ENCODE measurements at places on chromosomes 16 and 17.

GRCh38 chr16:54928411-54929089 lies 2.1 kb upstream of the IRX5 start:
- DNase-seq: no peak

DNA sequence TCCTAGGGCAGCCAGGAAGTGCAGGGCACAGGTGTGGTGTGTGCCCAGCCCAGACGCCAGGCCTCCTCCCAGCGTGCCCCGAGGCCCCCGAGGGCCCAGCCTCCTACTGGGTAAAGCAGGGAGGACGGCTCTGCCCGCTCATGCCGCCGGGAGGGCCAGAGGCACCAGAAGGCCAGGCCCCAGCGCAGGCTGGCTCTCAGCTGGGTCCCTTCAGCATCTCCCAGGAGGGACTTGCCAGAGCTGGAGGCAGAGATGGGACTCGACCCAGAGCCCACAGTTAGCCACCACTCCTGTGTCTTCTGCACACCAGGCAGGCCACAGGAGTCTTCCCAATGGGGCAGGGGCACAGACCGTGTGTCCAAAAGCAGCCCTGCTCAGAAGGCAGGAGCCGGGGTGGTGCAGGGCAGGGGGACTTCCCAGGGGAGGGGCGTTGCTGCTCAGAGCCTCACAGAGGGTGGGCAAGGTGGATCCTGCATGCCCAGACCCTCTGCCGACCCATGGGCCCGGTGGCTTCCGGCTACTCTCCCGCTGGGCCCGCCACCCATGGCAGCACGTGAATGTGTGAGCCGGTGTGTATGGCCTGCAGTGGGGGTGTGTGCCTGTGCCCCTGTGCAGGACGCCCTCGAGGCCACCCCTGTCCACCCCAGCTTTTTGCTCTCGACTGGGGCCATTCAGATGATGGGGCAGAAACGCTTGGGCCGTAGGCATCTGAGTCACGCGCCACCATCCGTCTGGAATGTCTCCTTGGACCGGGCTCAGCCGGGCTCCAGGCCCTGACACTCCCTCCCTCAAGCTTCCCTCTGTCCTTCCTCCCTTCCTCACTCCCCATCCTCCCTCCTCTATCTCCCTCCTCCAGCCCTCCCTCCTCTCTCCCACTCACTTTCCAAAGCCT lies 5.7 kb upstream of the ZNF469 start:
- DNase-seq: no peak

GRCh38 chr17:28712032-28712704 lies 480 bp upstream of the PROCA1 start:
- peak; percentile 59 for DNase-seq

DNA sequence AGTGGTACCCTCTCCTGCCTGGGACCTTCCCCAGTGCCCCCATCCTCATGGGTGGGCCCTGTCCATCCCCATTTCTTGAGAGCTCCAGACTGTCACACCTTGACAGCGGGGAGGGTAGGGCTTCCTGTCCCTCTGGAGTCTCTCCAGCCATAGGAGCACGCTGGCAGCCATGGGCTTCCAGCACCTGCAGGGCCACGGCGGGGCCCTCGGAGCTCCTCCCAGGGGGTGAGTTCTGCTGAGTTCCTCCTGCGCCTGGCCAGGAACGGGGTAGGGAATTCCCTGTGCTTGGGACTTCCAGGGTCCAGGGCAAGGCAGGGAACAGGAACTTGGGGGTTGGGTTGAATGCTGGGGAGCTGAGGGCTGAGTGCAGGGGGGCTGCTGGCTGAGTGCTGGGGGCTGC lies 23.0 kb upstream of the AATK start:
- no peak for DNase-seq

- no peak for DNase-seq
These were observed 501.6 kb upstream of the PSMD7 start for GRCh38 chr16:73794994-73795393.

DNA sequence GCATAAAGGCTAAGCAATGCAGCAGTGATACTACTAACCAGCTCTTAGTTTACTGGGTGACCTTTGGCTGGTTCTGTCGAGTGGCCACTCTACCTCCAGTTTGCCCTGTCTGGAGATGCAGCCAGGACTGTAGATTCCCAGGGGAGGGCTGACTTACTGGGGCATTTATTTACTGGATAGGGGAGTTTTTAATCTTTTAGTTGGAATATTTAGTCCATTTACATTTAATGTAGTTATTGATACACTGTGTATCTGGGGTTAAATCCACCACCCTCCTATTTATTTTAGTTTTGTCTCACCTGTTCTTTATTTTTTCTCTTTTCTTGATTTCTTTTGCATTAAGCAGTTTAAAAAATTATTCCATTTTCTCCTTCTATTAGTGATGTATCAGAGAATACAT lies 112.9 kb downstream of the RPTOR start:
- no peak for DNase-seq

- DNase-seq: no peak
These were observed 8.0 kb upstream of the MYH13 start for GRCh38 chr17:10380631-10381408.

- no peak for DNase-seq
These were observed 54.0 kb downstream of the ANKRD11 start for GRCh38 chr16:89436366-89436765.

GRCh38 chr16:70697594-70698170 lies 11.8 kb upstream of the MTSS2 start:
- DNase-seq: no peak

- DNase-seq: no peak
These were observed 125.3 kb downstream of the SHISA6 start for GRCh38 chr17:11366272-11366850.

DNA sequence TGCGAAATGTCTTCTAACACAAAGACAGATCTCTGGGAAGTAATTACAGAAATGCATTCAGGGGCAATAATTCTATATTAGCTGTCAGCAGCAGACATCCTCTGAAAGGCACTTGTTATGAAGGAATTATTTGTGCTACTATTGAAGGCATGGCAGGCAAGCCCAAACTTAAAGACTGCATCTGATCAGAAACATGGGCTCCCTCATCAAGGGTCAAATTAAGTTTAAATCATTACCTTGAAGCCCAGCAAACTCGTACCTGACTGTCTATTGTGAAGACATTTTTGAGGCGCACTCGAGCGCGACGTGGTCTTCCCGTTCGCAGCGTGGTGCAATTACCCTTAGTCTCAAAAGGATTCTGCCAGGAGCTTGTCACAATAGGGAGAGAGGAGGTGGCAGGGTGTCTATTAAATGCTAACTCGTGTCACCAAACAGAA lies 110.6 kb downstream of the ZNF423 start:
- no peak for DNase-seq

DNA sequence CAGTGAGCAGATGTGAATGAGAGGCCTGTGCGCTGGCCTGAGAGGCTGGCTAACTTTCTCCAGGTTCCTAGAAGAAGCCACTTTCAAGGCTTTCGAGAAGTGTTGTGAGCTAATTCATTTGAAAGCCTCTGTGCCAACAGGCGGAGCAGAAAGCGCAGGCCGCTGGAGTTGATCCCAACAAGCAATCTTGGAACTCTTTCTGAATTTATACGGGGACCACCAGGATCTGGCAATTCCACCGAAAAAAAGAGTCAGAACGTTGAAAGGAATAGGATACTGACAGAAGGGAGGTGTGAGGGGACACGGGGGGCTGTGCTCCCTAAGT lies 71.3 kb upstream of the METRNL start:
- DNase-seq: no peak

- DNase-seq: no peak
These were observed 755 bp downstream of the RPL3L start for GRCh38 chr16:1953734-1954133.

GRCh38 chr16:77043076-77043475 lies 147.9 kb upstream of the MON1B start:
- DNase-seq: no peak

GRCh38 chr17:52885882-52886281 lies 727.4 kb upstream of the CA10 start:
- DNase-seq: no peak

GRCh38 chr16:69918241-69918640 lies 32.9 kb upstream of the CLEC18A start:
- no peak for DNase-seq

DNA sequence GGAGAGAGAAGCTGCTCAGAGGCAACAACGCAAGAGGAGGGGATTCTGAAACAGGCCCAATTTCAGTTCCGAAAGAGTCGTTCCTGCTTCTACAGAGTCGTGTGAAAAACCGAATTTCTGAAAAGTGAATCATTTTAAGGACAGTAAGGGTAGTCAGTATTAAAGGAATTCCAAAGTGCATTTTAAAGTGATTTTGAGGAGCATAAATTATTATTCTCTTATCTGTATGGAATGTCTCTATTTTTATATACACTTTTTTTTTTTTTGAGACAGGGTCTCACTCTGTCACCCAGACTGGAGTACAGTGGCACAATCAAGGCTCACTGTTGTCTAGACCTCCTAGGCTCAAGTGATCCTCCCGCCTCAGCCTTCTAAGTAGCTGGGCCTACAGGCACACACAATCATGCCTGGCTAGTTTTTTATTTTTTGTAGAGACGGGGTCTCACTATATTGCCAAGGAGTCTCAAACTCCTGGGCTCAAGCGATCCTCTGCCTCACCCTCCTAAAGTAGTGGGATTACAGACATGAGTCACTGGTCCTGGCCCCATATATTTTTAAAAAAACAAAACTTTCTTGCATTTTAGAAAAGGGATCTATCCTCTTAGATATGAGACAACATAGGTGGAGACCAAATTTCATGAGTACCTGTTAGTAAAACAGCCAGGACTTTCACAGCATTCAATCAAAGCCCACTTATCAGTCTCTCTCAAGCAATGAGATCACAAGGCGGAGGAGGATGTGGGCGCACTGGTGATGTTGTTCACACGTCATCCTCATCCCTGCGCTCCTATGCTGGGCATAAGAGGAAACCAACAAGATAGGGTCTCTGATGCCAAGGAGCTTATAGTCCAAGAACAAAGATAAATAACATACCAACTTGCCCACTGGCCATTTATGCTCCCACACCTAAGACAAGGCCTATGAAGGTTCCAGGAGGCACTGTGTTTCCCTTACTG lies 53.2 kb downstream of the SMG6 start:
- DNase-seq: no peak

GRCh38 chr16:85172455-85173145 lies 60.3 kb upstream of the CIBAR2 start:
- no peak for DNase-seq

GRCh38 chr17:76775021-76775600 lies 37.2 kb downstream of the MFSD11 start:
- no peak for DNase-seq

DNA sequence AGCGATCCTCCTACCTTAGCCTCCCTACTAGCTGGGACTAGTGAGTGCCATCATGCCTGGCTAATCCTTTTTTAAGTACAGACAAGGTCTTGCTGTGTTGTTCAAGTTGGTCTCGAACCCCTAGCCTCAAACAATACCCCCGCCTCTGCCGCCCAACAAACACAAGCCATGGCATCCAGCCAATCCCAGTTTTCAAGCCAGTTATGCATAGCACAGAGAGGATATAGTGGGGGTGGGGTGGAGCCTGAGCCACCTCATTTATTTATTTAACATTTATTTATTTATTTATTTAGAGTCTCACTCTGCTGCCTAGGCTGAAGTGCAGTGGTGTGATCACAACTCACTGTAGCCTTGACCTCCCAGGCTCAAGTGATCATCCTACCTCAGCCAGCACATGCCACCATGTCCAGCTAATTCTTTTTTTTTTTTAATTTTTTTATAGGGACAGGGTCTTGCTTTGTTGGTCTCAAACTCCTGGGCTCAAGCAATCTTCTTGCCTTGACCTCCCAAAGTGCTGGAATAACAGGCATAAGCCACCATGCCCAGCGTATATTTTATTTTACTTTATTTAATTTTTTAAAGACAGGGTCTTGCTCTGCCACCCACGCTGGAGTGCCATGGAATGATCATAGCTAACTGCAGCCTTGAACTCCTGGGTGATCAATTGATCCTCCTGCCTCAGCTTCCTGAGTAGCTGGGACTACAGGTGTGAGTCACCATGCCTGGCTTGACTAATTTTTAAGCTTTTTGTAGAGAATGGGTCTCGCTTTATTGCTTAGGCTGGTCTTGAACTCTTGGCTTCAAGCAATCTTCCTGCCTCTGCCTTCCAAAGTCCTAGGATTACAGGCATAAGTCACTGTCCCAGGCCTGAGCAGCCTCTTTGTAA lies 26.2 kb upstream of the KLHL11 start:
- DNase-seq: no peak

GRCh38 chr17:67569015-67569451 lies 148.7 kb upstream of the NOL11 start:
- DNase-seq: no peak

GRCh38 chr17:7479213-7480088 lies at the start of gene ZBTB4:
TSS of gene ZBTB4 (minus strand) at chr17:7479631. CDS start at chr17:7466801, 12,830 bp downstream.
- peak; percentile 52 for DNase-seq

DNA sequence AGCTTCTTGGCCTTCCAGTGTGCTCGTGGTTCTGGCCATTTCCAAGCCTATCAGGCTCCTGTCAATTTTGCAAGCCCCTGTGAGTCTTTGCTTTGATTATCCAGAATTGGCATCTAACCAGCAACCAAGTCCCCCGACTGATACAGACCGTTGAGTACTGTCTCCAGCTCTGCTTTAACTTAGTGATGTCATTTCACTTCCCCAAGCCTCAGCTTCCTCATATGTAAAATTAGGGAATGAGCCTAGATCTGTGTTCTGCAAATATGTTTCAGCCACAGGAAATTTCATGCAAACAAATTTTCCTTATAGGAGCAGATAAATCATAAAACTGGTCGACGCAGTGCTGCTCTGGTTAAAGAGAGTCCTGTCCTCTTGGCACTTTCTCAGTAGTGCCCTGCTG lies 60.1 kb upstream of the WSB1 start:
- no peak for DNase-seq

GRCh38 chr16:85134076-85134788 lies 22.0 kb upstream of the CIBAR2 start:
- DNase-seq: no peak

DNA sequence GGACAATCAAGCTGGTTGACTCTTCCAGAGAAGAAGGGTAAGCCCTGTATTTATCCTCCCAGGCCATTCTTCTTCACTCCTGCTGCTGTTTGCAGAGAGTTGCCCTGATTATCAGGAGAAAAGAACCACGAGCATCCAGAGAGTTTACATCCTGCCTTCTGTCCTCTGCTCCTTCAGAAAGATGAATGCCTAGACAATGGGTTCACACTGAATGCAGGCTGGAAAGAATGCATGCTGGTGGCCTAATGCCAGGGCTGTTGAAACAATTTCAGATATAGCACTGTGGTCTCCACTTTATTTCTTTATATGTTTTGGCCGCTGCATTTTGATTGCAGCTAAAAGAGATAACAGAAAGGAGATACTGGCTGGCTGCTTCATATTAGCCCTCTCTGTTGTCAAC lies 21.2 kb upstream of the HAS3 start:
- no peak for DNase-seq

GRCh38 chr16:81201267-81201666 lies 37.2 kb upstream of the BCO1 start:
- no peak for DNase-seq

GRCh38 chr17:4949321-4950074 lies 1.2 kb upstream of the PFN1 start:
- peak; percentile 67 for DNase-seq

Measured in activated CD4-positive, alpha-beta T cell treated with anti-CD3 and anti-CD28 coated beads, Interleukin-2, amount 50 U/mL, for 4 hours (primary cell).